ENCODE measurements at places on chromosomes 12 and 14.
A peak's percentile ranks its signal among the peaks of the same experiment; 100 is the strongest.

DNA sequence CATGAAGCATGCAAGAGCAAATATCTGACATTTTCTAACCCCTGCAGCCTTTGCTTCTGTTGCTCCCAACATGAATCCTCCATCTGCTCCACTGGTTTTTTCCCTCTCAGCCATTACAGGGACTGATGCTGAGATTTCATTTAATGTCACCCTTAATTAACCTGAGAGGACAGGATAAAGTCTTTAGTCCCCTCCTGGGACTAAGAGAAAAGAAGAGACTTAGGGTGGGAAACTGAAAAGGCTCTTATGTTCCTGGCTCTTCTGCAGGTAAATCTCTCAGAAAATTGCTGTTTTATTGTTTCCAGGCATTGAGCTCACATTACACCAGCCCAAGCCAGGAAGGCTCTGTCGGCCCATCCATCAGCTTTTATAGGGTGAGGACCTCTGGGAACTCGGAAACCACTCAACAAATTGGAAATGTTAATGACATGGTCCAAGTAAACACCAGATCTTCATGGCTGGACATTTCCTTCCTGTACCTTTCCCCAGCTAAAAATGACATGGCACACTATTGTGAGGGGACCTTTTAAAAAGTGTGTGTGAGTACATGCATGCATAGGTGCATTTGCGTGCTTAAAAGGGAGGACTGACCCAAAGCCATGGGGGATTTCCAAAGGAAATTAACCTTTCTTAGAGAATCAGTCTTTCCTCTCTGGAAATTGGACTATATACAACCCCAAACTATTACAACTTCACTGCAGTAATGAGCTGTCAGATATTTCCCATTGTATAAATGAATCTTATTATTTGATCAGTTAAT is 408.1 kb upstream of the TMTC1 start:
- DNase-seq: no peak

- peak; percentile 46 for DNase-seq
Observed at GRCh38 chr14:81400852-81401251, 728 bp upstream of the STON2 start.

GRCh38 chr12:124993626-124994436 is at the start of gene BRI3BP:
Gene BRI3BP, plus strand, starts transcription at chr12:124993645. Its CDS starts 146 bp downstream, at chr12:124993791.
- DNase-seq: peak; percentile 65

- DNase-seq: no peak
Observed at GRCh38 chr12:104505095-104505818, 48.5 kb downstream of the CHST11 start.

GRCh38 chr14:26808407-26808806 is 210.6 kb upstream of the NOVA1 start:
- no peak for DNase-seq

DNA sequence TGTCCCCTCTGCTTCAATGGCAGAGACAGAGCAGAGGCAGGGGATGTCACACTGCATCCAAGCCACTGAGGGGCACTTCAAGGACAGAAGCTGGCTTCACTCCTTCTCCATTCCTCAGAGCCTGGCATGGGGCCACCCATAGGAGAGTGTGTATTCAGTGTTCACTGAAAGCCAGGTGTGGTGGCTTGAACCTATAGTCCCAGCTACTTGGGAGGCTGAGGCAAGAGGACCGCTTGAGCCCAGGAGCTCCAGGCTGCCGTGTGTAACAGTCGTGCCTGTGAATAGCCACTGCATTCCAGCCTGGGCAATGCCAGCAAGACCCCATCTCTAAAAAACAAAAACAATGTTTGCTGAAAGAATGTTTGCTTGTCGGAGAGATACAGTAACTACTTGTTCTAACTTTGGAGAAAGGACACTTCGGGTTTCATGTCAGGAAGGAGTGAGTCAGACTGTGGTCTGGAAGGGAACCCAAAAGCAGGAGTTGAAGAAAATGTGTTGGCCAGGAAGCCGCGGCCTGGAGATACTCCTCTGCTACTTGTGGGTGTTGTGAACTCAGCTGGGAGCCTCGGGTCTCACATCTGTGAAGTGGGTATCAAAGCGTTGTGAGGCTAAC is 43.4 kb downstream of the ELK3 start:
- no peak for DNase-seq

DNA sequence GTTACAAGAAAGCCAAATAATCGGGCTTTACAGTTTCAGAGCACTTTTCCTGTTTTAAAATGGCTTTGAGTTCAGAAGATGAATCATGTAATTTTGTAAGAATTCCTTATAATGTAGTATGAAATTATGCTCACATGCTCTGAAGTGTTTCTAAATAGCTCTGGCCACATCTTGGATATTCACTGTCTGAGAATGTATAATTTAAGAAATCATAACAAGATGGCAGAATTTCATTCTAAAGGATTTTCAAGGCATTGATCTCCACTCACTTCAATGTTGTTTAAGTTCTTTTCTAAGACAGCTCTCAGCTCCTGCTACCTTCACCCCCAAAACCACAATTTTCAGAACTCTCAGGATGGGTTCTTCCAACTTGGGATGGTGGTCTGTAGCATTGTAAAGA is 180.1 kb downstream of the DACT1 start:
- DNase-seq: no peak

Data from iPS-NIHi11 (cell line).